ENCODE measurements at places on chromosomes 2 and 18. TPM values are rescaled to one million over a fixed set of nuclear protein-coding genes. Genes with fewer than 3 reads are reported as not detected.

Gene UGT1A10
- not detected for total RNA-seq

Gene AMER3
- 0.14 TPM for total RNA-seq

Gene ARHGAP15
- not detected for total RNA-seq

Gene ZAP70
- 0.33 TPM for total RNA-seq

Gene DIS3L2
- 22.7 TPM for total RNA-seq
